ENCODE measurements at places on chromosomes 13 and 19. TPM values are rescaled to one million over a fixed set of nuclear protein-coding genes. Genes with fewer than 3 reads are reported as not detected.

The CLEC17A gene
- total RNA-seq: not detected

The CYP4F2 gene
- not detected for total RNA-seq

The ZNF442 gene
- 0.48 TPM for total RNA-seq

The PRKCG gene
- not detected for total RNA-seq

DNA sequence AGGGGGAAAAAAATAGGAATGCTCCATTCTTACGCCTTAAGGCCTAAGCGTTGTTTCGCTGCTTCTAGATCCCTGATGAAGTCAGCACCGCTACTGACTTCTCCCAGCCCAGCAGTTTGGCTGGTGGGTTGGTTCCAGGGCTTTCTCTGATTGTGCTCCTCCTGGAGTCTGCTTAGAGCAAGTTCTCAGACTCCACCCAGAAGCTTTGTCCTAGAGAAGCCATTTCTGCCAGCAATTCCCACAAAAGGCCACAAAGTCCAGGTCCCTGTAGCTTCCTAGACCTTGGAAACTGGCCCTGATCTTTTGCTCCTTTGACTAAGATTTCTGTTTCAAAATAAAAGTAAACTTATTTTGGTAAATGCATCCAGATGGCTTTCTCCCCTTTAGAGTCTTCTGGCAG is 65.4 kb downstream of the KCTD12 start:
- no peak for DNase-seq

- no peak for DNase-seq
These were observed 66.7 kb downstream of the FRY start for GRCh38 chr13:32098272-32098671.

DNA sequence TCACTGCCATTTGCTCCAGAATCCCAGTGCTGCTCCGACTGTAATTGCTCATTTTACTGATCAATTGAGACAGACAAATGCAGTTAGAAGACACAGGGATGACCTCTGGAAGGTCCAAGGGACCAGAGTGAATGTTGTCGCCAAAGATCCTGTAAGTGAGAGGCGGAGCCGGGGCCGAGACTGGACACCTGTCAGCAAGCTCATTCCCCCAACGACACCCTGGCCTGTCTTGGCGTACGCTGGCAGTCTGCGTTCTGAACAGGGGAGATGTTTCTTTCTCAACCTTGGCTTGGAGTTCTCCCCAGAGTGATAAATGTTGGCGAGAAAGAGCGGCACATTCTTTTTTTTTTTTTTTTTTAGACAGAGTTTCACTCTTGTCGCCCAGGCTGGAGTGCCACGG is 24.2 kb downstream of the GADD45B start:
- no peak for DNase-seq

- no peak for DNase-seq
These were observed 4.0 kb upstream of the IRGC start for GRCh38 chr19:43711751-43712355.

DNA sequence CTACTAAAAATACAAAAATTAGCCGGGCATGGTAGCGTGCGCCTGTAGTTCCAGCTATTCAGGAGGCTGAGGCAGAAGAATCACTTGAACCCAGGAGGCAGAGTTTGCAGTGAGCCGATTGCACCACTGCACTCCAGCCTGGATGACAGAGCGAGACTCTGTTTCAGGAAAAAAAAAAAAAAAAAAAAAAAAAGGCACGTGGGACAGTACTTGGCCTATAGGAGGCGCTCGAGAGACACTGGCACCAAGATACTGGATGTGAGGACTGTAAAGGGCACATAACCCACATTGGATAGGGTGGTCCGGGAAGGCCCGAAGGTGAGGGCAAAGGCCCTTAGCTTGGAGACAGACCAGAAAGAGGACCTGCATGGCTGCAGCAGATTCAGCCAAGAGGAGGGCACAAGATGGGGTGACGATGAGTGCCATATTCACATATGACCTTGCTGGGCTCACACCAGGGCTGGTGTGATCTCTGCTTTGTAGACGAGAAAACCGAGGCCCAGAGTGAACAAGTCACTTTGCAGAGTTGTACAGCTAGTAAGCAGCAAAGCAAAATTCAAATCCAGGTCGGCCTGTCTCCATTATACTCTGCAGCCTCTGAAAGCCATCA is 89.4 kb downstream of the DPF1 start:
- DNase-seq: no peak

DNA sequence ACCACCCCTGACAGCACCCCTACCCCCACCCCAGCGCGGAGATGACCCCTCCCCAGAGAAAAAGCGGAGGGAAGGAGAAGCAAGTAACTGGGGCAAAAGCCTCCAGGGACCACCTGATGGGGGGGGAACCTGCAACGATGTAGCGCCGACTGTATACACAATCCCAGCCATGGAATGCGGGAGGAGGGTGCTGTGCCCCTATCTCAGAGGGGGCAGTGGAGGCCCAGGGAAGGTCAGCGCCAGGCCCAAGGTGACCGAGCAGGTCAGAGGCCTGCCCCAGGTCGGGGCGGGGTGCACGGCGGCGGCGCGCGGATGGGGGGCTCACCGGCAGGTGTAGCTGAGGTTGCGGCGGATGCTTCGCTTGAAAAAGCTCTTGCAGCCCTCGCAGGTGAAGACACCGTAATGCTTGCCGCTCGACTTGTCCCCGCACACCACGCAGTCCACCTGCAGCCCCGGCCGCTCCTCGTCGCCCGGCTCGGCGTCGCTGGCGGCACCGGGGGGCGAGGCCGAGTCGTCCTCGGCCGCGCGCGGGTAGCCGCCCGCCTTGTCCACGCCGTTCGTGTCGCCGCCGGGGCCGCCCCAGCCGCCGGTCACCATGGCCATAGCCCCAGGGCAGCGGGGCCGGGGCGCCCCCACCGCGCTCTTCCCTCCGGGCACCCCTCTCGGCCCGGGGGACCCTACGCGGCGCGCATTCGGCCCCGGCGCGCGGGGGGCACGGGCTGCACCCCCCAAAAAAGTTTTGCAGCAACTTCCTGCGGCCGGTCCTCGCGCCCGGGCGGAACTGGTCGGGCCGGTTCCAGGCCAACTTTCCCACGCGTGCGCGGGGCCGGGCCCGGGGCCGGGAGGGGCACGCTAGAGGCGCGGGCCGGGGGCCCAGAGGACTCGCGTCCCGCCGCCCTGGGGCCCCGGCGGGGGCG is 843 bp downstream of the NR2F6 start:
- DNase-seq: no peak

Measured in glomerular endothelial cell (primary cell).